NCI-H1092 treated with DMSO at 0.1 percent for 48 hours (cell line): ENCODE measurements at places on chromosomes 4 and X.

- DNase-seq, result no peak
Measured at GRCh38 chrX:9383655-9384054, 81.2 kb upstream of the TBL1X start.

DNA sequence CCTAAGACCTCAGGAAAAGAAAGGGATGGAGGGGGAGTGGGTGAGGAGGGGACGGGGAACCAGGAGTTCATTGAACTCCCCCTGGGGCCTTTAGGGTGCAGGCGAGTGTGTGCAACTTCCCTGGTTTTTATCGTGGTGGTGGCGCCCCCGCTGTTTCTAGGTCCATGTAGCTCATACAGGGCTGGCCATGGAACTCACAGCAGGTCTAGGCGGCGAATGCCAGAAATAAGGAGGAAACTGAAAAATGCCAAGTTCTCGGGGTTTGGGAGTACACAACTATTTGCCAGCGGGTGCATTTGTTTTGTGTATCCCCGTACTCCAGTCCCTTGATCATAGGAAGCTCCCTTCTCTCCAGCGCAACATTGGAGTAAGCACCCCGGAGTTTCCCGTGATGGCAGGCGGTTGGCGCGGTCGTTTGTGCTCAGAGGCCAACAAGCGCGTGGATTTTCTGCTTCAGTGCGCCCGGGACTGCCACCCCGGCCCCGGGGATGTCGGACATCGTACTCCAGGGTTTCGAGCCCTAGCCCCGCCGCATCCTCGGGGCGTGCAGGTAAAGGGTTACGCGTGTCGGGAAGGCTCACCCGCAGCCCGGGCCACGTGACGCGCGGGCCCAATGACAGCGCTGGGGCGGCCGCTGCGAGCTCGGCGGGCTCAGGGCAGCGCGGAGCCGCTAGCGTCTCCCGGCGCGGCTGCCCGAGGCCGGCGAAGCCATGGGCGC is 208.9 kb downstream of the NWD2 start:
- DNase-seq, result no peak

DNA sequence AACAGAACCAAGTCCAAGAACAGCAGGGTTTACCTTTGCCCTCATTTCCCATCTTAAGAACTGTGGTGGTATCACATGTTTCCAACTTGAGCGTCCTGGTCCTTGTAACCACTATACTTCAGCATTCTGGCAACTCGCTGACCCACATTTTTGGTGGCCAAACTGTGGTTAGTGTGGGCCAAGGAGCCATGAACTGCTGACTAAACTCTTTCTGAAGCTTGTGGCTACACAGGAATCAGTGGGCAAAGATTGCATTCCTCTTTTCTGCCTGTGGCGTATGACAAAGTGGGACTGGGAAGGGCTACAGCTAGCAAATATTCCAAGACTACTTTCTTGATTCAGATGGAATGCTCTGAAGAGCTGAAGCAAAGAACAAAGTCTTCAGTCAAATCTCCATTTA is 106.3 kb upstream of the MID1 start:
- DNase-seq, result no peak

DNA sequence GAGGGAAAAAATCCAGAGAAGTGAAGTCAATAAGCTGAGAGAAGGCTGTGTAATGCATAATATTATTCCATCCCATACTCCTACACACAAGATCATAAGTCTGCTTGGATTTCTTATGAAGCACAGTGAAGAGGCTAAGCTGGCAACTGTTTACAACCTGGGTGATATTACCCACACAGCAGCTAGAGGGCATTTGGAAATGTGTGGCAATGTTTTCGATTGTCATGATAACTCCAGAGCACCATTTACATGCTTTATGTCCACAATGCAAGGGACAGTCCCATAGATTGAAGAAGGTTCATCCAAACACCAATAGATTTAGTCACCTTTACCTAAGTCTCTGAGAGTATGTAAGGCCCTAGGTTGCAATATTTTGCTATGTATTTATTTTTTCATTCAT is 412.2 kb downstream of the PPP3CA start:
- no peak for DNase-seq
